Stimulated activated CD4-positive, alpha-beta T cell treated with anti-CD3 and anti-CD28 coated beads, Interleukin-1b, Interleukin-23, amount 100 ng/mL, for 1 hour (primary cell): ENCODE measurements at places on chromosomes 2 and 18.
A peak's percentile ranks its signal among the peaks of the same experiment; 100 is the strongest.

- DNase-seq: no peak
Observed at GRCh38 chr2:149099298-149099697, 60.8 kb downstream of the LYPD6B start.

DNA sequence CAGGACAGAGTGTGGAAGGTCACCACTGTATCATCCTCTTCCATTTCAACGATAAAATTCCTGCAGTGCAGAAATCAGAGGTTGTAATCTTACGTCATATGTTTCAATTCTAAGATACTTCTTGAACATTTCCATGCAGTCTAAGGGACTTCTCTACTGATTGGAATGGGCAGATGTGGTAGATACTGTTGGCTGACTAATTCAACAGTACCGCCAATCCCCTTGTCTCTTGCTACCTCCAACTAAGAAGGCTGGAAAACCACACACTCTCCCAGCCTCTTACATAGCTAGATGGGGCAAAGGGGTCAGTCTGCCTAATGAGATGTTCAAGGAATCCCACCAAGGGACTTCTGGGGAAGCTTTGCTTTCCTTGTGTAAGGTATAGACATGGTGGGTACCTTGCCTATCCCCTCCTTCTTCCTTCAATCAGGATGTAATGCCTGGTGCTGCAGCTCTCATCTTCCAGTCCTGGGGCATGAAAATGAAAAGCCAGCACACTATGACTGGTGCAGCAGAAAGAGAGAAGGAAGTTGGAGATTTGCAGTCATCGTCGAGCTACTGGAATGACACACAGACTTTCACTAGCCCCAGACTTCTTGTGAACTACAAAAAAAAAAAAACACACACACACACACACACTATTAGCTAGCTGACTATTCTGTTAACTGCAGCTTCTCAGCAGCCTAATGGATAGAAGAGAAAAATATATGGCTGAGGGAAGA is 84.1 kb downstream of the ALPK2 start:
- no peak for DNase-seq

GRCh38 chr2:21250673-21251072 is 126.9 kb downstream of the TDRD15 start:
- DNase-seq: no peak

GRCh38 chr2:191693778-191694177 is 15.8 kb downstream of the NABP1 start:
- DNase-seq: no peak

DNA sequence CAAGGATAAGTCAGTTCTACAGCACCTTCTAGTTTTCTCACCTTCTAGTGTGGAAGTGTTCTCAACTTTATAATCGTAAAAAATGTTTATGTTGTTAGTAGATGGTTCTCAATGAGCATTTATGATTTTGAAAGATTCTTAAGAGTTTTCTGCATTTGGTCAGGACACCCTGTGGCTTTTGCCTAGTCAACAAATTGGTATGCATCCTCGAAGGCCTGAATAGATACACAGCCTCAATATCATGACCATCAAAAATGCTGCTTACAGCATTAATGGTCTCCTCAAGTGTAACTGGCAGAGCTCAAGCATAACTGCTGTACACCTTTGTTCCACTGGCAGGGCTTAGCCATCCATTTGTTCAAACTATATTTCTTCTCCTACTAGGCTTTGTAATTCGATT is 96.7 kb downstream of the CRACDL start:
- DNase-seq: no peak

- no peak for DNase-seq
Observed at GRCh38 chr2:145360129-145360790, 840.3 kb upstream of the ZEB2 start.

- no peak for DNase-seq
Observed at GRCh38 chr2:197310987-197311420, 424 bp upstream of the ANKRD44 start.

- DNase-seq: no peak
Observed at GRCh38 chr2:70328921-70329561, 27.2 kb upstream of the FAM136A start.

GRCh38 chr2:231648579-231649174 is 56.0 kb downstream of the TEX44 start:
- DNase-seq: no peak

GRCh38 chr2:221203856-221204255 is 368.2 kb downstream of the EPHA4 start:
- DNase-seq: no peak

- DNase-seq: no peak
Observed at GRCh38 chr2:216583606-216584005, 49.6 kb upstream of the IGFBP2 start.

- DNase-seq: no peak
Observed at GRCh38 chr2:27400348-27401135, 8.8 kb downstream of the PPM1G start.

- peak; percentile 10 for DNase-seq
Observed at GRCh38 chr2:70789304-70790135, 923 bp downstream of the FIGLA start.

GRCh38 chr2:60104514-60105505 is 448.6 kb downstream of the BCL11A start:
- DNase-seq: no peak

DNA sequence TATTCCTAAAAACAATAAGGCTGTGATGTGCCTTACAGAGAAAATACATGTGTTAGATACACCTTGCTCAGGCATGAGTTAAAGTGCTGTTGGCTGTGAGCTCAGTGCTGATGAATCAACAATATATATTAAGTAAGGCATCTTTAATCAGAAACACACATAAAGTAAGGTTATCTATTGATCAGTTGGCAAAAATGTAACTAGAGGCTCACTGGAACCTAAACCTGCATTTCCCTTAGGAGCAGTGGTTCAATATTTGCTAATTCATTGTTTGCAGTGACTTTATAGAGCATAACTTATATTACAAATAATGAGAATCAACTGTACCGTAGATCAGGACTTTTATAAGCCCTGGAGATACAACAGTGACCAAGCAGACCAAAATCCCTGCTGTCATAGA is 77.0 kb upstream of the CYP1B1 start:
- DNase-seq: no peak

DNA sequence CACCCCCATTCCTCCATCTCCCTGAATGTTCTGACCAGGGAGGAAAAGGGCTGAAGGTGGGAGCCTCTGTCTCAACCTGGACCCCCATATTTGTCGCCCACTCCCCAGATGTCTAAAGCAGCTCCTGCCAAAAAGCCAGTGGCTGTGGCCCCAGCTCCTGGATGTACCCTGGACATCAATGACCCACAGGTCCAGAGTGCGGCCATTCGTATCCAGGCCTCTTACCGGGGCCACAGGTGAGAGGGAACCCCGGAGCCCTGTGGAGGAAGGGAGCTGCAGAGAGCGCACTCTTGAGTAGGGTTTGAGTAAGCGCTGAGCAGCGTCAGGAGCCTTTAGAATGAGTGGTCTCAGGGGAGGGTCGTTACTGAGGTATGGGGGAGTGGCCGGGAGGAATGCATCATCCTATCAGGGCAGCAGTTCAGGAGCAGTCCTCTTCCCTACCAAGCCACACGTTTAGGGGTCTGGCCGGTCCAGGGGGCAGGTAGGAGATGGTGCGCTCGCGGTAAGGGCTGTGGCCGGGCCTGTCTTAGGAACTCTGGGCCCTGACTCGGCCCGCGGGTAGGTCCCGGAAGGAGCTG is 2.4 kb upstream of the GMPPA start:
- no peak for DNase-seq

DNA sequence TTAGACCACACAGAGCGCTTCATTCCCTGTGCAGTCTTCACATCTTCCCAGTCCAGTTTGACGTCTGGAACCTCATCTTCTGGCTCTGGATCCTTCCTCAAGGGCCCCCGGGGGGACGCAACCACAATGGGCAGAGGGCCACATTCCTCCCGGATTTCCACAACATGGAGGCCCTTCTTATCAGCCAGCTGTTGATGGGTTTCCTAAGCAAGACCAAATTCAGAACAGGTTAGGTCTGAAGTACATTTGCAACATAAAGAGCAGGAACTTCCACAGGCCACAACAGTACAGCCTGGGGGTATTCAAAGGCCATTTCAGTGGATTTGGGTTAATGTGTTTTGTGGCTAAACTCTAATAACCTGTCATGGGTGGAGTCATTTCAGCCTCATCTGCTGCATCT is 34.2 kb downstream of the MRPS5 start:
- no peak for DNase-seq

DNA sequence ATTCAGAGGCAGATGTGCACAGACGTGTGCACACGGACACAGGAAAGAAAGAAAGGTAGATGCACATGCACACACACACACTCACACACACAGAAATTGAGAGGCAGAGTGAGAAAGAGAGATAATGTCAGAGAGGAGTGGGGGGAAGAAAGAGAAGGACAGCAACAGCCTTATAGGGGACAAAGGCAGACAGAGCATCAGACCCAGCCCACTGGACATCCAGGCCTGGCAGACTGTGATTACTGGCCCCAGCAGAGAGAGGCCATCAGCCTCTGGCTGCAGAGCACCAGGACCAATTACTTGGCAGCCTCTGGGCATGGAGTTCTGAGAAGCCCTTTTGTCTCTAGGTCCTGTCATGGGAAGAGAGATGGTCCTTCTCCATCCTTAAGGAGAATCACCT is 66.1 kb downstream of the C18orf54 start:
- DNase-seq: no peak

- DNase-seq: no peak
Observed at GRCh38 chr18:6069103-6069502, 173.8 kb upstream of the TMEM200C start.

DNA sequence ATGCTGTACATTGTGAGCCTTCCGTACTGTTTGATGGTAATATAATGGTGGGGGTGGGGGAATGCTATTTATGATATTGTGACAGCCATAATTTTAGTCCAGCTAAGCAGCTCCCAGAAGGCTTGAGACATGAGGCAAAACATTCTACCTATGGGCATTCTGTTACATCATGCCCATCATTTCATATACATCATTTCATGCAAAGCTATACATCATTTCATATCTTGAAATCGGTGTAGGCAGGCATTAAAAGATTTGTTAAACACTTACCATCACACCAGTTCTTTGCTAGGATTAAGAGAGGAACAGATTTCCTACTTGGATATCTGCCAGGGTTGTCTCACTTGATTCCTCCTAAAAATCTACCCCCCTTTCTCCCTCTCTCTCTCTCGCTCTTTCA is 84.5 kb downstream of the COL5A2 start:
- no peak for DNase-seq

GRCh38 chr2:102206666-102207341 is 20.0 kb downstream of the IL1RL2 start:
- no peak for DNase-seq

DNA sequence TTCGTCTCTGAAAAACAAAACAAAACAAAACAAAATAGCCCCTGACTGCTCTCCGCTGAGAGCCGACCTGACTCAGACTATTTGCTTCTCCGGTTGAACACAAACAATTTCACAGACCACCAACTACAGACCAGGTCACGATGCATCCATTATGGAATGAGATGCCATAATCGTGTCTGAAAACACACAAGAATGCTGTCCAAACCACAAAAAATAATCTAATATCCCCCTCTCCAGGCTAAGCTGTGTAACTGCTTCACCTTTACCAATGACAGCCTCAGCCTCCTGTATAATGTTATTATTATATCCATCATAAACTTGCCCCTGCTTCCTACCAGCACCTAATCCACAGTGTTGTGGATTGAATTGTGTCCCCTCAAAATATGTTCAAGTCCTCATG is 114.7 kb downstream of the DNAH6 start:
- no peak for DNase-seq

DNA sequence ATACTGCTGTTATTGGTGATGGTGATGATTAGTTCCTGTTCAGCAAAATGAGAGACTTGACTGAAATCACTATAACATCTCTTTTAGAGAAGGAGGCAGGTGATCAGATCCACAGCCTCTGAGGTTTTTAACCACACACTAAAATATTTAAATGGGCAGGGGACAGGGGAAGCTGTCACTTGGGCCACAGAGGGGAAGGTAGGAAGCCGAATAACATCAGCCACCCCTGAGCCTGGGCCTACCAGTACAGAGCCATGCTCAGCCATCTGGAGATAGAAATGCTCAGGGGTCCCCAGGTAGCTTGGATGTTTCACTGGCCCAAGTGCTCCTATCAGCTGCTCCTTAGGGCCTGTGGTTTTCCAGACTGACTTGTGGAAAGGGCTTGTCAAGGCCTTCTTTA is 122.3 kb downstream of the MRO start:
- no peak for DNase-seq

- DNase-seq: no peak
Observed at GRCh38 chr2:134190062-134190806, 63.6 kb upstream of the MGAT5 start.

GRCh38 chr2:45823723-45824206 is 172.3 kb downstream of the PRKCE start:
- no peak for DNase-seq

DNA sequence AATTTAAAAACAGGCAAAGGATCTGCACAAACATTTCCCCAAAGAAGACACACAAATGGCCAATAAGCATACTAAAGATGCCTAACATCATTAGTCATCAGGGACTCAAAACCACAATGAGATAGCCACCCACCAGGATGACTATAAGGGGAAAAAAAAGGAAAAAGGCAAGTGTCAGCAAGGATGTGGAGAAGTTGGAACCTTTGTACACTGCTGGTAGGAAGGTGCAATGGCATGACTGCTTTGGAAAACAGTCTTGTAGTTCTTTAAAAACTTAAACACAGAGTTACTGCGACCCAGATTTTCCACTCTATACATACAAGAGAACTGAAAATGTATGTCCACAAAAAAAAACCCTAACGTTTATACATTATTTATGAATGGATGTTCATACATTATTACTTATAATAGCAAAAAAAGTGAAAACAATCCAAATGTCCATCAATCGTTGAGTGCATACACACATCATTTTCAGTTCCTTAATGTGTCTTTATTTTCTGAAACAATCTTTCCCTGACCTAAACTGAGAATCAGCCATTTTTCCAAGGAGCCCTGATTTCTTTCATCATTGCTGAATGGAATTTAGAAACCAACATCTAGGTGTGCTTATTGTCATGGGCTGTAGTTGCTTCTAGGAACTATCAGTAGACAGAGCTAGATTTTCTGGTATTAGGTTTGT is 64.7 kb upstream of the TLK1 start:
- no peak for DNase-seq

DNA sequence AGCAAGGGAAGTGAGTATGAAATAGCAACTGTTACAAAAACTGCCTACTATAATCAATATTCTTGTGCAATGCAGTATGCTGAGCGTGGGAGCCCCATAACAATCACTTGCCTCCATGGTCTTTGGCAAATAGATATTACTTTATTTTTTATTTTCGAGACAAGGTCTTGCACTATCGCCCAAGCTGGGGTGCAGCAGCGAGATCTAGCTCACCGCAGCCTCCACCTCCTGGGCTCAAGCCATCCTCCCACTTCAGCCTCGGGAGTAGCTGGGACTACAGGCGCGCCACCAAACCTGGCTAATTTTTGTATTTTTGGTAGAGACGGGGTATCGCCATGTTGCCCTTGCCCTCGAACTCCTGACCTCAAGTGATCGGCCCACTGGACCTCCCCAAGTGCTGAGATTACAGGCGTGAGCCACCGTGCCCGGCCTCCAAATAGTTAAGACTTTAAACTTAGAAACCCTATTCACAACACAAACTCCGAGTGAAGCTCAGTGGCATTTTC is 1.2 kb upstream of the CCNT2 start:
- no peak for DNase-seq
